ENCODE measurements at places on chromosomes 1 and 21.

DNA sequence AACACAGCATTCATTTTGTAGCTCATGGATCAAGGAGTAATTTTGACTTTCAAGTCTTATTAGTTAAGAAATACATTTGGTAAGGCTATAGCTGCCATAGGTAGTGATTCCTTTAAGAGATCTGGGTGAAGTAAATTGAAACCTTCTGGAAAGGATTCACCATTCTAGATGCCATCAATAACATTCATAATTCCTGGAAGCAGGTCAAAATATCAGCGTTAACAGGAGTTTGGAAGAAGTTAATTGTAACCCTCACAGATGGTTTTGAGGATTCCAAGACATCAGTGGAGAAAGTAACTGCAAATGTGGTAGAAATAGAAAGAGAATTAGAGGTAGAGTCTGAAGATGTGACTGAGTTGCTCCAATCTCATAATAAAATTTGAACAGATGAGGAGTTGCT lies 216.6 kb downstream of the GREM2 start:
- no peak for DNase-seq

DNA sequence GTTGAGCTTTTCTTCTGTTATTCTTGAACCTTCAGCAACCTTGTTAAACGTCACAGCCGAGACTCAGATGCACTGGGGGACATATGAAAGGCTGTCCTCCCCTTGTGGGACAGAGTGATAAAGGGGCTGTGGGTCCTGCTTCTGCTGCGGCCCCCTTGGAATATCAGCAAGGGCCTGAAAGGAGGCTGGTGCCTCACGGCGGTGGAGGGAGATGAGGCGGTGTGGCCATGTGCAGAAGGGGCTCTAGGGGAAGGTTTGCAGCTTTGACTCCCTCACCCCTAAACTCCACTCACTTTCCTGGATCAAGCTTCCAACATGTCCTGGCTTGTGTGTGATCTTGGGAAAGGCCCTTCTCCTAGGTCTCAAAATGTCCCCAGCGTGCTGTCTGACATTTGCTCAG lies 270.7 kb upstream of the CSF3R start:
- no peak for DNase-seq

GRCh38 chr1:245181158-245181517 lies 26.4 kb downstream of the KIF26B start:
- no peak for DNase-seq

DNA sequence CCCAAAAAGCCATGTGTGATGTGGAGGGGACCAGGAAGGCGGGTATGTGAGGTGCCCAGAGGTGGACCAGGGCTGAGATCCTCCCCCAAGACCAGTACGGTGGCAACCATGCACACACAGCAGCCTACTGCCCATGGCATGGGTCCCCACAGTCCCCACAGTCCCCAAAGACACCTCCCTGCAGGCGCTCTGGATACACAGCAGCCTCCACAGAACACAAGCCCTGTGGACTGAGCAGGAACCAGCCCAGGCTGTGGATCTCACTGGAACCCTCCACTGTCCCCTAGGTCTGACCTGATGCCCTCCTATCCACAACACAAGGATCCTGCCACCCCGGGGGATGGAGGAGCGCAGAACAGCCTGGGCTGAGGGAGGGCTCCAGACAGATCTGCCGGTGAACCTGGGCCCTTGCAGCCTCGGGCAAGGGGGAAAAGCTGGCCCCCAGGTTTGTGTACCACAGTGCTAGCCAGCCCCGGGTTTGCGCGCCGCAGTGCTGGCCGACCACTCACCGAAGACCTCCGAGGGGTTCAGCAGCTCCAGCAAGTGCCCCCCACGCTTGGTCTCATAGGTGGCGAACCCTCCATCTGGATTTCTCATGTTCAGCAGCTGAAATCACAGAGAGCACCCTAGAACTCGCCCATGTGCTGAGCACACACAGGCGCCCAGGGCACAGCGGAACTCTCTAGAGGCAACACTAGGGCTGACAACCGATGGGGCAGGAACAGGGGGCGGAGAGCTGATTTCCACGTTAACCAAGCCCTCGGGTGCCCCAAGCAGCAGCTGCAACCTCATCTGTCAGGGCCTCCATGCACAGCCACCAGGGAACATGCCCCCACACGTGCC lies 22.1 kb upstream of the SPATC1L start:
- DNase-seq: no peak

GRCh38 chr1:67721112-67721511 lies 36.1 kb downstream of the GADD45A start:
- no peak for DNase-seq
